ENCODE measurements at places on chromosomes 6 and 20. TPM values are rescaled to one million over a fixed set of nuclear protein-coding genes. Genes with fewer than 3 reads are reported as not detected.

Gene LAMA4
- total RNA-seq, result not detected

Gene CCN2
- not detected for total RNA-seq

Gene SLC17A1
- 0.41 TPM for total RNA-seq

Gene CRNKL1
- 16.5 TPM for total RNA-seq

Gene MEP1A
- total RNA-seq, result not detected

Gene MYH7B
- 0.70 TPM for total RNA-seq

Gene CDH4
- 0.08 TPM for total RNA-seq
